ENCODE measurements at places on chromosomes 5 and 9.

- DNase-seq, result no peak
Measured at GRCh38 chr9:98597236-98597771, 111.4 kb downstream of the GABBR2 start.

GRCh38 chr5:95162231-95162992 is 122.5 kb downstream of the MCTP1 start:
- DNase-seq, result no peak

- DNase-seq, result peak; percentile 82
Measured at GRCh38 chr9:133147412-133148198, 16.1 kb downstream of the GBGT1 start.

DNA sequence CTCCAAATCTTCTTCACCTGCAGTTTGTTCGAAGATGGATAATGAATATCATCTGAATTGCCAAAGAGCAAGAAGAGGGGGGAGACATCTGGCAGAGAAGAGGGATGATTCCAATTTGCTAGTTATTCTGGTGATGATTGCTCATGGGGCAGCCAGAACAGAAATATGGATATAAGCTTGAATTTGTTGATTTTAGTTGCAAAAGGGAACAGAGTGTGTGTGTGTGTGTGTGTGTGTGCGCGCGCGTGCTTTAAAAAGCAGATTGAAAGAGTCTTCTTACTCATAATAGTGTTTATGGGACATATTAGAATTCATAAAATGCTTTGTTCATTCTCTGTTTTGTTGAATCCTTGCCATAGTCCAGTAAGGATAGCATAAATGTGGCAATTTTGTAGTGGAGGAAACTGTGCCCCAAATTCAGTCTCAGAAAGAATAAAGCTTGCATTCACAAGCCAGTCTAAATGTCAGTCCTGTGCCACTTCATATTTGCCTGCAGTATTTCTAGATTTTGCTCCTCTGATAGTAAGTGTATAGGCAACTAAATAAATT is 436.3 kb upstream of the KLF4 start:
- no peak for DNase-seq

GRCh38 chr5:151618907-151619306 is 27.8 kb upstream of the FAT2 start:
- DNase-seq, result no peak

DNA sequence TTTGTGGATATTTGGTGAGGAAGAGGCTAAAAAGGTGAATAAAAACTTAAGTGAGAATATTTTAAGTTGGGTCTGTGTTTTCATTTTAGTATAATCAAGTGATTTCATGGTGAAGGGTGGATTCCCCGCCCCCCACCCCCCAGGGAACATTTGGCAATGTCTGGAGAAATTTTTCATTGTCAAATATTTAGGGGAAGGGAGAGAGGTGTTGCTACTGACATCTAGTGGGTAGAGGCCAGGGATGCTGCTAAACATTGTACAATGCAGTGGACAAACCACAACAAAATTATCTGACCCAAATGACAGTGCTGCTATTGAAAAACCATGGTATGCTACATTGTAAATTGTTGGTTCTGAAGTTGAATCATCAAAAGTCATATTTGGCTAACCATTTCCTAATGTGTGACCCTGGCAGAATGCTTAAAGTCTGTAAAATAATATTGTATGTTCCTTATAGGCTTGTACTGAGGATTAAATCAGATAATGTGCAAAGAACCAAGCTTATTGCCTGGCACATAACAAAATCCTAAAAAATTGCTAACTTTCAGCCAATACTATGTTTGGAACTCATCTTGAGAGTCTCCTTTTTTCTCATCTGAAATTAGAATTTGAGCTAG is 5.6 kb downstream of the C5orf24 start:
- no peak for DNase-seq

- DNase-seq, result no peak
Measured at GRCh38 chr5:81246697-81247096, 13.6 kb downstream of the CKMT2 start.

GRCh38 chr9:109912726-109913460 is 132.9 kb downstream of the PALM2AKAP2 start:
- no peak for DNase-seq

- DNase-seq, result no peak
Measured at GRCh38 chr9:73229543-73229942, 77.9 kb downstream of the ANXA1 start.

GRCh38 chr5:149581931-149582768 is 852 bp downstream of the ARHGEF37 start:
- DNase-seq, result no peak

- no peak for DNase-seq
Measured at GRCh38 chr5:165569551-165569950, 2064.1 kb downstream of the MAT2B start.

DNA sequence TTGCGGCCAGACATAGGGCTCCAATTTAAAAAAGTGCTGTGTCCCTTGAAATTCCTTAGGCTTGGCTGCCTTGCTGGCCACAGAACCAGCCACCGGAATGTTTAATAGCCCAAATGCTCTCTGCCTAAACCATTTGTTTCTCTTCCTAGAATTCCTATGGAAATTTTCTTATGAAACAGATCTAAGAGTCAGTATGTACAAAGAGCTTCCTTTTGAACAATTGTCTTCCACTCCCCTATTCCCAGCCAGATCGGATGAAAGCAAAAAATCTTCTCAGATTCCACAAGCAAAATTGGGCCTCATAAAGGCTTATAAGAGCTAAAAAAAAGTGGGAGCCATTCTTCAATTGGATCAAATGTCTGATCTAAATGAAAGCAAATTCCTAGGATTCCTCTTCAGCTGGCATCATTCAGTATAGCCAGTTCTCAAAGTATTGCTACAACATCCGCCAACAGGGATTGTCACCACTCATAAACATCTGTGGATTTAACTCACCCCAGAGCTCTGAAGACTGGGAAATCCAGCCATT is 104.3 kb downstream of the CEMIP2 start:
- no peak for DNase-seq

DNA sequence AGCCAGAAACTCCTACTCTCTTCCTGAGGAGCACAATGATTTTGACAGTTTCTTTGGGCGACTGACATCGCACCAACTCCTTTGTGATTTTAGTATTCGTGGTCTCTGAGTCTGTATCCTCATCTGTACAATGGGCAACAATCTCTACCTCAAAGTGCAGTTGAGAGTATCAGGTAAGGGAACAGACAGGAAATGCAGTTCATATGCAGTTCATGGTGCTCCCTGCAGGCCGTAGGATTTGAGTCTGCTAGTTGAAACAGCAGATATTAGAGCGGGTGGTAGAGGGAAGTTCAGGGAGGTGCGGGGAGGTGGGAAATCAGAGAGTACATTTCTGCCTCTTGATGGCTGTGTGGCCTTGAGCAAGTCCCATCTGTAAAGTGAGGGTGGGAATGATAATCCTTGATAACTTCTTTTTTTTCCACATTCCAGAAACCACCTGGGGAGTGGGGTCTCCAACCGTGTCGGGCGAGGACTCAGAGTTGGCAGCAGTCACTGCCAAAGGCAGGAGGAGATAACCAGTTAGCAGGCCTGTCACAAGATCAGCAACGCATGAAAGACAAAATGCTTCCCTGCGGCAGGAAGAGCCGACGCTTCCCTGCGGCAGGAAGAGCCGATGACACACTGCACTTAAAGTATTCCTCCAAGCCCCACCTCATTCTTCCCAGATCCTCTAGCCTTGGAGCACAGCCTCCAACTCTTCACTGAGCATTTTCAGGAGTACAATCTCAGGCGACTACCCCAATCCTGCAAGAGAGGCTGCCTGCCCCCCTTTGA is 6.0 kb upstream of the NEK6 start:
- no peak for DNase-seq

GRCh38 chr5:151196556-151197290 is 27.2 kb downstream of the CCDC69 start:
- DNase-seq, result no peak

GRCh38 chr9:34686732-34687131 is 4.3 kb downstream of the CCL19 start:
- DNase-seq, result no peak

DNA sequence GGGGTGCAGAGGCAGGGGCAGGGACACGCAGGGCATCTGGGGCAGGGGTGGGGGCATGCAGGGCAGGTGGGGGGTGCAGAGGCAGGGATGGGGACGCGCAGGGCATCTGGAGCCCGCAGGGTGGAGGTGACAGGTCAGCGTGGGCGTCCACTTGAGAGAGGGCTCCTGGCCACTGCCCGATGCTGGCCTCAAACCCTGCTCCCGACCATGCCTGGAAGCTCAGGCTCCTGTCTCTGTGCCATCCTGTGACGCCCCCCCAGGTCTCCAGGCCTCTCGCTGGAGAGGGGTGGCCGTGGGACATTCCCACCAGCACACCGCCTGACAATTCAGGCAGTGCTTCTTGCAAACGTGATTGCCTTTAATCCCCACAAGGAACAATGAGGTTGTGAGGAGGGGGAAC is 33.0 kb downstream of the ZDHHC11B start:
- no peak for DNase-seq

DNA sequence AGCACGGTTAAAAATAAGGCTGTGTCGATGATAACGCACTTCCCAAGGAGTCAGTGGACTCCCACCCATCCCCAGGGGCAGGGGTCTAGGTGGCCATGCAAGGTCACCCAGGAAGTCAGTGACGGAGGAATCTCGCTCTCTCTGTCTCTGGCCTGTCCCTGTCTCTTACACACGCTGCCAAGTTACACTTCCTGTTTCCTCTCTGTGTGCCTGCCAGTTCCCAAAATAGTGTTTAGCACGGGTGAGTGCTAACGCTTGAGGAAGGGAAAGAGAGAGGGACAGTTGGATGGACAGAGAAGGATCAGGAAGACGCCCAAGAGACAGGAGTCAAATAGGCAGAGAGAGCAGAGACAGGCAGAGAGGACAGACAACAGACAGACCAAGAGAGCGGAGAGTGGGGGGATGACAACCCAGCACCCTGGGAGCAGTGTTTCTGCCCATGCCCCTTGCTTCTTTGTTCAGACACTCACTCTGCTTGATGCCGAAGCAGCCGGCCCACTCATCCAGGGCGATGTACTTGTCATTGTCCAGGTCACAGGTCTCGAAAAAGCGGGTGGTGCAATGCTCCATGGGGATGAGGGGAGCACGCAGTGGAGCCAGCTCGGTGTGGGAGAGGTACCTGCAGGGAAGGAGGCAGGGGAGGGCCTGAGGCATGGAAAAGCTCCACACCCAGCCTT is 23.0 kb downstream of the SPARC start:
- no peak for DNase-seq

GRCh38 chr9:129570450-129571297 is 50.2 kb downstream of the C9orf50 start:
- DNase-seq, result no peak

GRCh38 chr5:156963125-156963524 is at the start of gene TIMD4:
Gene TIMD4 (minus strand): TSS chr5:156963226. CDS start chr5:156963198, 28 bp downstream.
- no peak for DNase-seq

- DNase-seq, result no peak
Measured at GRCh38 chr5:132204371-132205135, 23.1 kb downstream of the P4HA2 start.

DNA sequence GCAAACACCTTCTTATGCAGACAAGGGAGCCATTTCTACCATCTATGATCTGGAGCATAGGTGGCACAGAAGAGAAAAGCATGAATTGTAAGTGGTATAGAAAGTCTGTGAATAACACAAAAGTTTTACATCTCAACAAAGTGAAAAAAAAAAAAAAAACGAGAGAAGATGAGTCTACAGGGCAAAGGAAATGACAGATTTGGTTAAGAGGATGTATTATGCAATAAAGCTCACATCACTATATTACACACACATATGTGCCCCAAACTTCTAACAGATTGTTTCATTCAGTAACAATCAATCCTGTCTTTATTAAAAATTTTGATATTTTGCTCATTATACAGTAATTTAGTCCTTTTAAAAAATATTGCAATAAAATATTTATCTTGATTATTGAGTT is 49.8 kb downstream of the CERT1 start:
- no peak for DNase-seq

DNA sequence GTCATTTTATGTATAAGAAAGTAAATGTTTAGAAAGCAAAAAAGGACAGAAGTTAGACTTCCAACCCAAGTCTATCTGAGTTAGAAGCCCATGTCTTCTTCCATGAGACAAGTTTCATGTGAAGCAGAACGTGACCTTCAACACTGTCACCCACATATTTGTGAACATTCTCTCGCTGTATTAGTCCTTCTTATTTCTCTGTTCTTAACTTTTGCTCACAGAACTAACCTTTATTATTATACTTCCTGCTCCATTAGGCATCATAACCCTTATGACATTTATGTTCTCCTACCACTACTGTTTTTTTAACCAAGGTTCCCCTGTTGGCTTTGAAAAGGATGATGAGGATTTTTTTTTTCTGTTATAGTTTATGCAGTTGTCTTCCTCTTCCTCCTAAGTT is 238.8 kb downstream of the ZNF608 start:
- no peak for DNase-seq
